ENCODE measurements at places on chromosomes 16 and 17.
A peak's percentile ranks its signal among the peaks of the same experiment; 100 is the strongest.

DNA sequence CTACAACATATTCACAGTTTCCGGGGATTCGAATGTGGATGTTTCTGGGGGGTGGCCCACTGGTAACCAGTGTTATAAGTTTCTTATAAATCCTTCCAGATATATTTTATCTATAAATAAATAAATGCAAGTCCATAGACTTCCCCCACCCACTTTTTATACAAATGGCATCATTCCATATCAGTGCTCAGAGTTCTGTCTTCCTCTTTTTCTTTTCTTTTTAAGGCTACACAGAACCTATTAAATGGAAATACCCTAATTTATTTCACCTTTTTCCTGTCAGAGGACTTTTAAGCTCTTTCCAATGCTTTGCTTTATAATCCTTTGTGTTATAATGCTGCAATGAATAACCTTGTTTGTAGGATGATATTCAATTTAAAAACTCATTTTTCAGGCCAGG lies 3.8 kb downstream of the LGALS9 start:
- no peak for DNase-seq

- no peak for DNase-seq
Observed at GRCh38 chr16:85479972-85480726, 133.0 kb upstream of the GSE1 start.

DNA sequence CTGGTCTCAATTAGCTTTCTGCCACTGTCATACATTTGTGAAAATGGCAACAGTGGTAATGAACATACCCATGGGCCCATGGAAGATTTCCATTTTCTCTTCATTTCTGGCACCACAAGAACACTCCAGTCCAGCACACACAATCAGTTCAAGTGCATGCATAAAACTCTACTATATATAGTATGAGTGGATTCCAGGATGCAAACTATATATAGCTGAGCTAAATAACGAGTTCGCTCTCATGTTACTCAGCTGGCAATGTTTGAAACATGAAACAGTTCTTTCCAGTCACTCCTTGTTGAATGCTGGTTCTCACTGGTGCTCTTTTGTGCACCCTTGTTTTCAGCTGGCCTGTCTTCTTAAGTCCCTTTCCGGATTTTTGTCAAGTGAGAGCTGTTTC lies 75.2 kb upstream of the DHX40 start:
- no peak for DNase-seq

- DNase-seq: no peak
Observed at GRCh38 chr17:73644145-73645049, at the start of gene SDK2. Gene SDK2, minus strand, starts transcription at chr17:73644445. Its CDS starts 357 bp downstream, at chr17:73644088.

DNA sequence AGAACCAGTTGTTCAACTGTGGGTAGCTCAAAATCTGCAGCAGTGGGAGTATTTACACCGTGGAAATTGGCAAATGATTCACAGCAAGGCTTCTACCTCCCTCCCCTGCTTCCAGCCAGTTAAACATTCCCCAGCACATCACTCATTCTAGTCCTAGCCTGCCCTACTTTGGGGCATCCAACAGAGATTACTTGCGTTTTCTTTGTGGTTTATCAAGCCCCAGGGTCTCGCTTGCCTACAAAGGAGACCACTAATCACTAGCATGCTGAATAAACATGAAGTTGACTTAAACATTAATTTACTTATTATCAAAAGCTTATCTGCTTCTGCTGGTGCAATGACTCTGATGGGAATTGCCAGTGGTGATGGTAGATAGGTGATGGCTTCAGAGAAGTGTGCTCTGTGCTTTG lies 94.5 kb downstream of the MARF1 start:
- DNase-seq: no peak

DNA sequence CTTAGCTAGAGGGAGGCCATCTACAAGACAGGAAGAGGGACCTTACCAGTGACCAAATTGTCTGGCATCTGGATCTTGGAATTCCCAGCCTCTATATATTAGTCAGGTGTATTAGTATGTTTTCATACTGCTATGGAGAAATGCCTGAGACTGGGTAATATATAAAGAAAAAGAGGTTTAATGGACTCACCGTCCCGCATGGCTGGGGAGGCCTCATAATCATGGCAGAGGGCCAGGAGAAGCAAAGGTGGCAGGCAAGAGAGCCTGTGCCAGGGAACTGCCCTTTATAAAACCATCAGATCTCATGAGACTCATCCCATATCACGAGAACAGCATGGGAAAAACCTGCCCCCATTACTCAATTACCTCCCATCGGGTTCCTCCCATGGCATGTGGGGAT lies 500.2 kb downstream of the SHISA9 start:
- DNase-seq: no peak

- no peak for DNase-seq
Observed at GRCh38 chr17:73098919-73099318, 6.4 kb upstream of the SLC39A11 start.

- DNase-seq: no peak
Observed at GRCh38 chr16:20918486-20919239, 18.1 kb downstream of the LYRM1 start.

DNA sequence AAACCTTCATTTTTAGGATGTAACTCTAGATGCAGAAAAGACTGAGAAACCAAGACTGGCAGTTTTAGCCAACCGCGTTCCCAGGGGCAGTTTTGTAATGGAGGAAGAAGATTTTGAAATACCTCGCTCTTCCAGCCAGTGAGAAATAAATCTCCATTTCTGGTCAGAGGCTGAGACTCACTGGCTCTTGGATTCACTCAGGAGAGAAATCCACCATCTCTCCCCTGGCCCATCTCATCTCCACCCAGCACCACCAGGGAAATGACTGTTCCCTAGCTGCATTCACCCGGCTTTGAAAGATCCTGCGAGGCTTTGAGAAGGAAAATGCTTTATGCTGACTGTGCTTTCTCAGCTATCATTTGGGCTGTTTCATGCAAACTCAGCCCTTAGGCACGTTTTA lies 185.2 kb downstream of the SOX9 start:
- DNase-seq: no peak

GRCh38 chr17:15882058-15882720 lies 62.7 kb upstream of the ADORA2B start:
- DNase-seq: no peak

DNA sequence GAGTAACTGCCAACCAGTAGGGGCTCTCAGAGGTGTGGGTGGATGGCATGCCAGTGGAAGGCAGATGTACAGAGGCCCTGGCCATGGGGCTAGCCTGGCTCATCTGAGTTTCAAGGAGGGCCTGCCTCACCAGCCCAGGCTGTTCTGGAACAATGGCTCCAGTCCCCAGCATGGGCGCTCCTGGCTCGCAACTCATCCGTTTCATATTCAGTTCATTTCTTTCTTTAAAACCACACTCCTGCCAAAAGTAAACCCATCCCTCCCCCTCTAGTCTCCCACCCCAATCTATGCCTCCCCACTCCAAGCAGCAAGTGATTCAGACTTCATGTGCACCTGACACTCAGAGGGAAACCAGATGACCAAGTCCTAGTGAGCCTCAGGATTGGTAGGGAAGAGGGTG lies 2.4 kb downstream of the CCL13 start:
- no peak for DNase-seq

DNA sequence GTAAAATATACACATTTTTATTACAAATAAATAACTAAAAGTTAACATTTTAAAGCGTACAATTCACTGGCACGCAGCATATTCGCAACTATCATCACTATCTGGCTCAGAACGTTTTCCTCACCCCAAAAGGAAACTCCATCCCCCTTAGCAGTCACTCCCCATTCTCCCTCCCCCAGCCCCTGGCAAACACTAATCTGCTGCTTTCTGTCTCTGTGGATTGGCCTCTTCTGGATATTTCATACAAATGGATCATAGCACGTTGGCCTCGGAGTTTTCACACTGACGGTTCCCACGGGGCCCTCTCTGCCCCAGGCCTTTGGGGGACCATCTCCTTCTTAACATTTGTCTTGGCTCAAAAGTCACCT lies 64.6 kb downstream of the RTN4RL1 start:
- DNase-seq: no peak

DNA sequence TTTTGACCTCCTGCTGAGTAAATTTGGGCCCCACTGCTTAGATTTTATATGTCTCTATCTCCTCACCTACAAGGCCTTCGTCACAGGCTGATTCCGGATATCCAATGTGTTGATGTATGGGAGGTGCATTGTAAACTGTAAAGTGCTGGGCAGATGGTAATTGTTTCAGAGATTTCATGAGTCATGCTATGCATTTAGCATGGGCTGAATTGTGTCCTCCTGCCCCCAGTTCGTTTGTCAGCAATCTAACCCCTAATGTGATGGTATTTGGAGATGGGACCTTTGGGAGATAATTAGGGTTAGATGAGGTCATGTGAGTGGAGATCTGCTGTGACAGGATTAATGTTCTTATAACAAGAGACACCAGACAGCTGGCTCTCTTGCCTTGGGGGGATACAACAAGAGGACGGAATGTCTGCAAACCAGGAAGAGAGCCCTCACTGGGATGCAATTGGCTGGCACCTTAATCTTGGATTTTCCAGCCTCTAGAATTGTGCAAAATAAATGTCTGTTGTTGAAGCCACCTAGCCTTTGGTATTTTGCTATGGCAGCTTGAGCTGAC lies 101.8 kb upstream of the NLRP1 start:
- no peak for DNase-seq

DNA sequence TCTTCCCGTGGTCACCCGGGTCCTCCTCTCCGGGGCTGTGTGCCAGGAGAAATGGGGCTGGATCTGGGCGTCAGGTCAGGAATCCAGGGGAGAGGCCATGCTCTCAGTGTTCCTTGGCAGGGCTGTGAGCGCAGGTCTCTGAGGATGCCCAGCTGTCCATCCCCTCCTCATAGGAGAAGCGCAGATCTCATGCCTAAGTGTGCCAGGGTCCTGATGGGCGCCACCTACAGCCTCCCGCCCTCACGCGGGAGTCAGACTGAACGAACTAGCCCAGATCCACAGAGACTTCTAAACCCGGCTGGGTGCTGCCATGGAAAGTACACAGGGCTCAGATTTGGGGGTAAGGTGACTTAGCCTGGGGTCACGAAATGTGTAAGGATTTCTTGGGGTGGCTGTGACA lies 24.3 kb downstream of the MGRN1 start:
- DNase-seq: no peak

- peak; percentile 36 for DNase-seq
Observed at GRCh38 chr17:67246653-67247415, 1.8 kb upstream of the HELZ start.

DNA sequence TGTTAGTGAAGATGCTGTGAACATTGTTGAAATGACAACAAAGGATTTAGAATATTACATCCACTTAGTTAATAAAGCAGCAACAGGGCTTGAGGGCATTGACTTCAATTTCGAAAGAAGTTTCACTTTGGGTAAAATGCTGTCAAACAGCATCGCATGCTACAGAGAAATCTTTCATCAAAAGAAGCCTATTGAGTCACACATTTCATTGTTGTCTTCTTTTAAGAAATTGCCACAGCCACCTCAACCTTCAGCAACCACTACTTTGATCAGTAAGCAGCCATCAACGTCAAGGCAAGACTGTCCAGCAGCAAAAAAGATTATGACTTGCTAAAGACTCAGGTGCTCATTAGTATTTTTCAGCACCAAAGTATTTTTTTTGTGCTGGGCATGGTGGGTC lies 13.2 kb upstream of the MAP2K6 start:
- no peak for DNase-seq

DNA sequence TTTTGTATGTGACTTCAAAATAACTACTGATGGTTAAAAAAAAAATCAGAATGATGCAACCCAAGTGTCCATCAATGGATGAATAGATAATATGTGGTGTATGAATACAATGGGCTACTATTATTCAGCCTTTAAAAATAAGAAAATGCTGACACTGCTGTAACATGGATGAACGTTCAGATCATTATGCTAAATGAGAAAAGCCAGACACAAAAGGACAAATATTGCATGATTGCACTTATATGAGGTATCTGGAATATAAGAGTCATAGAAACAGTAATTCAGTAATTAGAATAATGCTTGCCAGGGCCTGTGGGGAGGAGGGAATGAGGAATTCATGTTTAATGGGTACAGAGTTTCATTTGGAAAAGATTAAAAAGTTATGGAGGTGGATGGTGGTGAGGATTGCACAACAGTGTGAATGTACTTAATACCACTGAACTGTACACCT lies 25.4 kb downstream of the TENT4B start:
- no peak for DNase-seq

DNA sequence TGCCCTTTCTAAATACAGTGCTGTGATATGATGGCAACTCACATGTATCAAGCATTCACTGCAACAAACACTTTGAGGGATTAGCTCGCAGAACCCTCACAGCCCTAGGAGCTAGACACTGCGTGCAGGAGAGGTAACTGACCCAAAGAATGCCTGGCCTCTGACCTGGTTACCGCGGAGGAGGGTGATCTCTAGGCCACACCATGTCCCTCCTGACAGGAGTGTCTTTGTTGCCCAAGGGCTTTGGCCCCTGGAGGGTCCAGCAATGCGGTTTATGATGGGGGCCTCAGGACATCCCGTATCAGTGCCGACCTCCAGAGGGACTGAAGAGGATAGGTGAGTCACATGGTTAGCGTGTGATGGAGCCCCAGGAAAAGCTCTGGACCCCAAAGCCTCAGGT lies 130.6 kb downstream of the MGAT5B start:
- DNase-seq: no peak

DNA sequence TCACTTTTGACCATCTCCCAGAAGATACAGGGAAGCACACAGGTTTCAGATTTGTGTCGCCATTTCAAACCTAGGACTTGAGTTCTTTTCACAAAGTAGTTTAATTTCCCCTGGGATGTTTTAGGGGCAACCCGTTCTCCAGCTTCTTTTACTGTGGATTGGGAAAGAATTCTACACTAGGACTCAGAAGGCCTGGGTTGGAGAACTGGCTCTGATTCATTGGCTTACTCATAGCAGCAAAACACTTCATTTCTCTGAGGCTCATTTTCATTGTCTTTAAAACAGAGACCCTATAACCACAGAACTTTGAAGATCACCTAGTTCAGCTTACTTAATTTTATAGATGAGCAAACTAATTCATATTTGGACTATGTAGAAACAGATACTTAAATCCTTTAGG lies 175.9 kb upstream of the SALL1 start:
- no peak for DNase-seq

- DNase-seq: no peak
Observed at GRCh38 chr17:80800481-80801391, 190.9 kb upstream of the CHMP6 start.

DNA sequence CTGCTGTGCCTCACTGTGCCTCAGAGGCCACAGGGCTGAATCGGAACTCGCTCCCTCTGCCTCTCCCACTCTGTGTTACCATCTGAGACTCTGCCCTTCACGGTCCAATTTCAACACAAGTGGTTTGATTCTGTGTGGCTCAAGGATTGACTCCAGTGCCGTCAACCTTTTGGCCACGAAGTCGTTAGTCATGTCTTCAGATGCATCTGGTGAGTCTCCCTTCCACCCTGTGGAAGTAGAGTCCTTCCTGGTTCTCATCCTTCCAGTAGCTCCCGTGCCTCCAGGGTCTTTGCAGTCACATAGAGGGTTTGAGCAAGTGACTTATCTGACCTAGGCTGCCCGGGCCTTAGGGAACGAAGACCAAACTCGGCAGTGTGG lies 51.2 kb downstream of the PGS1 start:
- no peak for DNase-seq

Data from stimulated activated CD8-positive, alpha-beta memory T cell treated with anti-CD3 and anti-CD28 coated beads, Interleukin-7, amount 100 ng/mL, for 4 hours (primary cell).